ENCODE measurements at places on chromosomes 4 and X. TPM values are rescaled to one million over a fixed set of nuclear protein-coding genes. Genes with fewer than 3 reads are reported as not detected.

AFM gene
- total RNA-seq = not detected

ATP2B3 gene
- total RNA-seq = 0.48 TPM

SYN1 gene
- total RNA-seq = not detected

TEX11 gene
- total RNA-seq = not detected

BMPR1B gene
- 4.3 TPM for total RNA-seq

DNA sequence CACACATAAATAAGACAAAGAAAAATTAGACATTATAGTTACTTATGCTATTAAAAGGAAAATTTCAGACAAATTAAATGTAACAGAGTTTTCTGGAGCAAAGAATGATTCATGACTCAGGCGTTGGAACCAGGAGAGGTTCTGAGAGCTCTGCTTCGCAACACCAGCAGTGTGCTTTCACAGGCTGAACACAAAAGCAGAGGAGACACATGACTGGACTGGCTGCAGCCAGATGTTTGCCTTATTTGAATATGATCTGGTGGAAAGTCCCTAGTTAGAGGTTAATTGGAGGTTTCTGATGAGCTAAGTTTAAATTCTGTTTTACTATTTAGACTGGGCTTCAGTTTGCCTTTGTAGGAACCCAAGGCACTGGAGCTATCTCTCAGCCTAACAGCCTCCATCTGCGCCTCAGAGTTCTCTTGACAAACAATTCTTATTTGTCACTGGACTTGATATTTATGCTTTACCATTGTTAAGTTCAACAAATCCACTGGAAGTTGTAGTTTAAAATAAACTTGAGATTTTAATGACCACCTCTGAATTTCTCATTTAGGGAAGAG, 16.2 kb downstream of the BOD1L1 start:
- DNase-seq = no peak

DNA sequence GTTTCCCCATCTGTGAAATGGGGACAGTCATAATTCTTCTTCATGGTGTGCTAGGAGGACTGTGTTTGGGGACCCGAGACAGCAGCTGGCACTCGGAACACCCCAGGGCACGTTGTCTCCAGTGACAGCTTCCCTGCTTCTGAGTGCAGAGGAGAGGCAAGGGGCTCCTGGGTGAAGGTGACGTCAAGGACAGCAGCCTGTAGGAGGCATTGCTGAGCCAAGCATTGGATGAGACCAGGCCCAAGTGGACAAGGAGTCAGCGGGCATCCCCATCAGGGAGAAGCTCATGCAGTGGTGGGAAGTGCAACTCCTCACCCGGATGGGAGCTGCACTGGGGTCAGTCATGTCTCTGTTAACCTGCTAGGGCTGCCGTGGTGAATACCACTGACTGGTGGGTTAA, 46.1 kb downstream of the EVC start:
- DNase-seq = no peak

DNA sequence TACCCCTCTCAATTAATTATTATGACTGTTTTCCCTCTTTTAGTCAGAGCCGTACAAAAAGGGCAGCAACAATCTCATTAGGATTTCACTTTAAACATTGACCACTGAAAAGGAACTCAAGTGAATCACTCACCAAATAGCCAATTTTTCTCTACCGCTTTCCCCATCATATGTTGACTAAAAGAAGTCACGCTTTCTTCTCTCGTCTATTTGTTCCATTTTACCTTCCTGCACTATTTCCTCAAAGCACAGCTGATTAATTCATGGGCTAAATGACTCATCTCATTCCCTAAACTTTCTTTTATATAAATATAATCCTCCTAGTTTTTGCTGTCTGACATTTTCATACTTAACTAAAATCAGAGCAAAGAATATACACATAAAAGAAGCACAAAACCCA, 8.2 kb downstream of the MID1 start:
- DNase-seq = no peak

DNA sequence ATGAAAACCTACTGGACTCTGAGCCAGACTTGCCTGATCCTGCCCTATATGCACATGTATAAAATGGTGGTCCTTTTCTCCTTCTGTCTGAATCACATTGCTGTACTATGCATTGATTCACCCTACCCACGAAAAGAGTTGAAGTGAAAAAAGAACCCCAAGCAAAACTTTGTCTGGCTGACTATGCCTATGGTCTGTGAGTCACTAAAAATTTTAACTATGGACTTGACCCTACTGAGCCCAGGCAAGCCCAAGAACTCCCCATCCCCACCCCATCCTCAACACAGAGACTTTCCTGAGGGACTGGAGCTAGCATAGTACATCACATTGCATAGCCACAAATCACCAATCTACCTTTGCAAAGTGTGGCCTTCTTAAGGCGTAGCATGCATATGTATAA, 116.6 kb upstream of the TENM3 start:
- DNase-seq = no peak

- DNase-seq = no peak
Measured at GRCh38 chrX:19121466-19121865, 802 bp downstream of the ADGRG2 start.

DNA sequence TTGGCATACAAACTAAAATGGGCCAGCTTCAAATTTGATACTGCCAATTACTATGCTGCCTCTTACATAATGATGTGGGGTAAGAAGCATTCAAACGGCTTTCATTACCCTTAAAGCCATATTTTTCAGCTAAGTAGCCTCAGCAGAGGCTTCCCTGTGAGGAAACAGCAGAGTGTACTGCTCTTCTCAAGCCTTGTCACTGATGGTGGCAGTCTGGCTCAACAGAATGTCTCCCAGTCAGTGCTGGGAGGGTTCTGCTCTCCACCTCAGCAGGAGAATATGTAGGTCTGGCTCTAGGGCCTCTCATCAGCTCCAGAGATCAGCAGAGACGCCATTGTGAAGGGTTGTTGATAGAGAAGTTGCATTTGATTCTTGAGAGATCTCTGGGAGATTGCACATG, 44.6 kb upstream of the MBNL3 start:
- DNase-seq = no peak

GRCh38 chrX:56797574-56798338, 68.7 kb downstream of the NBDY start:
- no peak for DNase-seq

GRCh38 chr4:6878451-6879059, 31.1 kb upstream of the TBC1D14 start:
- no peak for DNase-seq

DNA sequence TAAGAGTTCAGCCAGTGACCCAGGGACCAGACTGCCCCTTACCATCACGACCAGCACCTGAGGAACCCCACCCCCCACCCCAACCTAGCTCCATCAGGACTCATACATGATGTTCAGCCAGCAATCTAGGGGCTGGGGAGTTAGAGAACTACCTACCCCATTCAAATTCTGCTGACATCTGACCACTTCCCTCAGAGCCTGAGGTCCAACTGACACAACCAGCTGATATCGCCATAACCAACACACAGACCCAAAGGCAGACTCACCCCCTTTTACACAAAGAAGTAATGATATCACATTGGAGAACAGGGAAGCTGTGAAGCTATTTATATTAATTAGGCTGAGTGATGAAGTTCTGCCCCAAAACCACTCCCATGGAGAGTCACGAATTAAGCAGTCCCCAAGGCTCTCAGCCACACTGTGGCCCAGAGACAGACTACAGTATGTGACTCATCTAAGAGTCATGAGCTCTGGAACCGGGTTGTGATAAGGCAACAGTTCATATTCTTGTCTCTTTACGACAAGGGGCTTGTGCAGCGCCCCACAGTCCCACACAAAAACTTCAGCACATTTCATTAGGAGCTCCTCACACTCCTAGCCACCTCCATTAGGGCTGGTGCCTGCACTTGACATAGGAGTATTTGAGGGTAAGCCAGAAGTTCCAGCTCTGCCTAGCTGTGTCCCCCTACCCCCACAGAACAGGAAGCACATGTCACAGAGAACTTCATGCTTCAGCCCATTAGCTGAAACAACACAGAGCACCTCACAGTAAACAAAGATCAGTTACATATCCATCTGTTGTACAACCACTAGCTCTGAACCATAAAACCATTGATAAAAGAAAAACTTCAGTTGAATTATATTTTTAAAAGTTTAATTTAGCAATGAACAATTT, 184.7 kb upstream of the ZCCHC13 start:
- no peak for DNase-seq
